ENCODE measurements at places on chromosomes 11 and 22.

GRCh38 chr22:45166932-45167331 is 3.2 kb downstream of the NUP50 start:
- DNase-seq: no peak

DNA sequence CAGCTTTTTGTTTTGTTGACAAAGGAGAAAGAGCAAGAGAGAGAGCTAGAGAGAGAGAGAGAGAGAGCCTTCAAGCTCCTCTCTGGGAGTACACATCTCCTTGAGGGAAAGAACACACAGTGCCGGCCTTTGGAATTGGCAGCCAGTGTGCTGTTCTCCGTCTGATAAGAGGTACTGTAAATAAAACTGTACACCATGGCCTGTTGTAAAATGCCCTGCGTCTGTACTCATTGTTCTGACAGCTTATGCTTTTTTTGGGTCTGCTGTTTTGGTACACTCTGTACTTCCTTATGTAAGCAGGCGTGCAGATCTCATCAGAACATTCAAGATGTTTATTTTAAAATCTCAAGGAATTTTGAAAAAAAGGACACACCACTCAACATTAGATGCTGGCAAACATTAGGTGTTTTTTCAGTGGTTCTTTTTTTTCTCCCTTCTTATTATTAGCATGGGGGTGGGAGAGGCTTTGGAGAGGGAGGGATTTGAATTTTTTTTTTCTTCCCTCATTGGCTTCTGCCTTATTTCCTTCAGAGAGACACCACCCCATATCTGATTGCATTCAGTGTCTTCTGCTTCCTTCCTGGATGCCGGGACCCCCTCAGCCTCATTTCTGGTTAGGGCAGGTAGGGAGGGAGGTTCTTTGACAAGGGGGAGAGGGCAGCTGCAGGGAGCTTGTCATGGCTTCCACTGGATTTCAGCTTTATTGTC is 116.8 kb upstream of the NNMT start:
- DNase-seq: no peak

DNA sequence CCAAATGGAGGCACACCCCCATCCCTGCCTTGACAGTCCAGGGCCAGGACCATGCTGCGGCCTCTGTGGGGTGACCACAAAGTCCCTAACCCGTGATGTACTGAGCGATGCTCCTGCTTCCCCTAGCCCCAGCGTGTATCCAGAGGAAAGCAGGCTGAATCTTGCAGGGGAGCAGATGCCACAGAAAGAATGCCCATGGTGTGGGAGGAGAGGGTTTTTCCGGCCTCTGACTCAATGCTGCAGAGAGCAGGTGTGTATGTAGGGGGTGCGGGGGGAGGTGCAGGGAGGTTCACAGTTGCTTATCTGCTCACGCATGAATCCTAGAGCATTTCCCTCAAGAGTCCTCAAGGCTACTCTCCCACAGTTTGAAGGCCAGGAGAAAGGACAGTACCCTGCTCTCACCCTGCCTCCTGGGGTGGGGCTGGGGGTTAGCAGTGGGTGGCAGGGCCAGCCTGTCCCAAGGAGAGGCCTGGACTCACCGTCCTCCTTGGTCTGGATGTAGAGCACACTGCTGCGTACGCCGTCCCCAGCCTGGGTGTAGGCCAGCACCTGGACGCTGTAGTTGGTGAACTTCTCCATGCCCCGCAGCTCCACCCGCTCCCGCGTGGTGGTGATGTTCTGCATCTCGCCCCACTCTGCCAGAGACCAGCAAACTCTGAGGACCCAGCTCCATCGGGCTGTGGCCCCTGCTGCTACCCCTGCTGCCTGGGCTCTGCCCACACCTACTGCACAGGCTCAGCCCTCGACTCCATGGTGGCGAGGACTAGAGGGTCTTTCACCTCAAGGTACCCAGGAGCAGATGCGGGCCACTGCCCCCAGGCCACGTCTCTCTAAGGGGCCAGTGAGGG is 130.8 kb downstream of the CEP164 start:
- no peak for DNase-seq

DNA sequence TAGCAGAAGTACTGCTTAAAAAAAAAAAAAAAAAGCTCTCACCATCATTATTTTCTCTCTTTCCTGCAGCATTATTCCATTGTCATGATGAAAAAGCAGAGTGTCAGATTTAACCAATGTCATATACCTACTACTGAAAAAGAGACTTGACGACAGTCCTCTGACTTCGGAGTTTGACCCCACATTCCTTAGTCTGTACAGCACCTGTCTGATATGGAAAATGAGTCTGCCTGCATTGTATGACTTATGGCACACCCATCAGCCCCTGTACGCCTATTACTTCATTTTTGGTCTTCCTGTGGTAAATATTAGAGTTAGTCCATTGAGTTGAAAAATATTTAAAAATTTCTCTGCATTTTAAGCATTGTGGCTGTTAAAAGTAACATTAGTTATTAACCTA is 54.5 kb upstream of the NOX4 start:
- DNase-seq: no peak

GRCh38 chr11:11445441-11446185 is 92.6 kb upstream of the CSNK2A3 start:
- DNase-seq: no peak

DNA sequence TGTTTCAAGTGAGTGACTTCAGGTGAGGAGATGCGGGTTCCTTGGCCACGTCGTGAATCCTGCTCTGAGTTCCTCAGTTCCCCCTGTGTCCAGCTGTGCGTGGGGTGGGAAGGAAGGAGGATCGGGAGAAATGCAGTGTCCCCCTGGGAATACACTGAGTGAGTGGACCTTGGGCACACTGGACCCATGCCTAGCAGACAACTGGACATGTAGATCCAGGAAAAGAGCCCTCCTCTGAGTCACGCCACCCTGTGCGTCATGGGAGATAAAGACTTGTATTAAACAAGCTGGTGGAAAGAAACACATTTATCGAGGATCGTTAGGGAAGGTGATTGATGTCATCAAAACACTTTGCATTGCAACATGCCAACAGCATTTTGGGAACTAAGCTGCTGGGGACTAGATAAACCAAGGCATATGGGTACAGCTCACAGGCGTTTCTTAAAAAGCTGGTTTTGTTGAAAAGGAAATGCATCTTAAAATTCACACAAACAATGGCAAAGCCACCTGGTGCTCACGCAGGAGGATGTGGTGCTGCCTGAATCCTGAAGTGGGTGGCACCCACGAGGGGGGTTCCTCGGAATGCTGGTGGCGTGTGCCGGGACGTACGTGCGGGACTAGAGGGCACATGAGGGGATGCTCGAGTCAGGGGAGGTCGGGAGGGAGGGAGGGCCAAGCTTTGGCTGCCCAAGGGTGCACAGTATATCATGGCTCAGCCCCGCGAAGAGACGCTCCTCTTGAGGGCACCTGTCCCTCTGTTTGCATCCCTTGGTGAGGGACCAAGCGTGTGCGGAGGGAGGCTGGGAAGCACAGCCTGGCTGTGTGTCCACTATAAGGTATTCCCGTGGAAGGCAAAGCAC is 303.5 kb downstream of the TBC1D22A start:
- DNase-seq: no peak

DNA sequence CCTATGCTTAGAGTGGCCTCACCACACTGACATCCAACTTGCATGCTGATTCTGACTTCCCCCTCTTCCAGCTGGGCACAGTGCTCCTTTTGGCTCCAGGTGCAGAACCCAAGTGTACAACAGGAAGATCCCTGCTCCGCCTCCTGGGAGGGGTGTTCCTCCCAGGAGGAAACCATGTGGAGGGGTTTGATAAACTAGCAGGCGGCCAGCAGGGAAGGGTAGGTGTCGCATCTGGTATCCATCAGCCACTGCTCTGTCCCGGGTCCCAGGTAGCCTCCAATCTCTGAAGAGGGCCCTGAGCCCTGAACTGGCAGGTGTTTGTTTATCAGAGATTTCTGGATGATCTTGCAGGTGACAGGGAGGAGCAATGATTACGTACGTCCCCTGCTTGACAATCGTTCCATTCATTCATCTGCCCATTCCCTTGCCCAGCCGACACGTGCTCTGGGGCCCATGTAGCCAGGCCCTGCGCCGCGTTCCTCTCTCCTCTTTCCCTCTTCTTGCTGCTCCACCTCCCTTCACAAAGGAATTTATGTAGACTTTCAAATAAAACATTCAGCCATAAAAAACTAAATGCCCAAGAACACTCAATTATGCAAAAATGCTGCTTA is 41.2 kb upstream of the MICAL2 start:
- DNase-seq: no peak

DNA sequence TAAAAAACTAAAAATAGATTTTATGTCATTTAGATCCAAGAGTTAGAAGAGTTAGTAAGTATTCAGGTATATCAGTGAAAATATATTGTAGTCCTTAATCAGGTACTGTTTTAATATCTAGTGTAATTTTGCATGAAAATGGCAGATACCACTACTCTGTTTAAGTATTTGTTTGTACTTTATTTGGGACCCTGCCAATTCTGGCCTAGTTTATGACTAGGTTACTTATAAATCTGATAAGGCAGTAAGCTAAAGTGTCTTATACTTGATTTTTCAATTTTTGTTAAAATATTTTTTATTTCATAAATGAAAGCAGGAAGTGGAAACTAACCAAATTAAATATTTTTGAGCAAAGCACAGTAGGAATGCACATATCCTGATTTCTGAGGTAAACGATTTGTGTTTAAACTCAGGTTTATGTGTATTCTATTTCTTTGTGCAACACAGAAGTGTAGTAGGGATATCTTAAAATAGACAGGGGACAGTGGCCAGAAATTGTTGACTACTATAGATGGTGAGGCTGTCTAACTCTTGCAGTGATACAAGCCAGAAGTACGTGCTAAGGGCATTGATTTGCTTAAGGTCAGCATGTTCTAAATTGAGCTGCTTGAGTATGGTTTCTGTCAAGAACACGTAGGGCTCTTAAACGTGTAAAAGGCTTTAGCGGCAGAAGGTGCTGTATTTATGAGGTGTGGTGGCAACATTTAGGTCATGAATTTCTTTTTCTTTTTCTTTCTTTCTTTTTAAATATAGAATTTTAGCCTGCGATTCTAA is 34.0 kb downstream of the HIPK3 start:
- DNase-seq: no peak

GRCh38 chr11:58024601-58025091 is 965 bp downstream of the OR9Q1 start:
- no peak for DNase-seq

GRCh38 chr11:96543177-96543576 is 153.4 kb downstream of the JRKL start:
- no peak for DNase-seq

- no peak for DNase-seq
Measured at GRCh38 chr11:63804259-63804658, 9.0 kb upstream of the SPINDOC start.

DNA sequence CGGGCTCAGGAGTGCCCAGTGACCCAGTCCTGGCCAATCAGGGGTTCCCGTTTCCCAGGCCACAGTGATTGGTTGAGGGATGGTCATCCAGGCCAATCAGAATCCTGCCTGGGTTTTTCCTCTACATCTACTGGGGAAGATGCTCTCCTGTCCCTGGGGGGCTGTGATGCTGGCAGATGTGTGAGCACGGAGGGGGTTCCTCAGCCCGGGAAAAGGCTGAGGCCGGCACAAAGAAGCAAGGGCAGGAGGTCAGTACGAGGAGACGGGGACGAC is 171.2 kb downstream of the CTTN start:
- no peak for DNase-seq

DNA sequence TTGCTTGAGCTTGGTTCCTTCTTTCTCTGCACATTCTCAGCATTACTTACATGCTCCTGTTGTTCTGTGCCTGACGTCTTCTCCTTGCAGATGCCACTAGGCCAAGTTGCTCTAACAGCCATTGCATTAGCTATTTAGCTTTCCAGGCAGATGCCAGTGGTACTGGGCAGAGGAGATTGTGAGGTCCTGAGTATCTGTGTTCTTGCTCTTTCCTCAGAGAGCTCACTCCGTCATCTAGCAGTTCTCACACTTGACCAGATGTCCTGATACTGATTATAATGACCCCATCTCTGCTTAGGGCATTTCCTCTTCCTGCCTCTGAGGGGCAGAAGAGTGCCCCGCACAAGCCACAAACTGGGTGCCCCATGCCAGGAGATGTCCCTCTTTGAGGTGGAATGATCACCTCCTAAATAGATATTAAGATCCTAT is 30.7 kb downstream of the ARHGAP1 start:
- no peak for DNase-seq

GRCh38 chr11:36019005-36019596 is 75.2 kb downstream of the LDLRAD3 start:
- DNase-seq: no peak

GRCh38 chr22:33247758-33248157 is 189.6 kb upstream of the SYN3 start:
- no peak for DNase-seq

DNA sequence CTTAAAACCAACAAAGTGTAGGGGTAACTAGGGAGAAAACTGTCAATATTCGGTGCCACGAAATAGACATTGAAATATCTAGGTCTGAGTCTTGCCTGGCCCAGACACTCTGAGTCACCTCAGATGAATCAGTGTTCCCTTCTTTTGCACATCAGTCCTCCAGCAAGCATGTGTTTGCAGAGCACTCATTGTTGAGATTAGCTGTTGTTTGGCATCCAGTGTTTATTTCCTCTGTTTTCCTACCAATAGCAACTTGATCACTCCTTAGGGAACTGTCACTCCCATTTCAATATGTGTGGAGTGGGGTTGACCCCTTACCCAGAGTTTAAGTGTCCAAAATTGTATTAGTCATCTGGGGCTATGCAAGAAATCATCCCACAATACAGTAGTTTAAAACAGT is 4.7 kb upstream of the ASCC2 start:
- no peak for DNase-seq

- peak; percentile 63 for DNase-seq
Measured at GRCh38 chr11:62545437-62546243, 966 bp downstream of the AHNAK start.

- peak; percentile 73 for DNase-seq
Measured at GRCh38 chr22:36329254-36330078, 58.3 kb downstream of the MYH9 start.

GRCh38 chr11:120917559-120918239 is 106.2 kb upstream of the TBCEL start:
- DNase-seq: no peak

DNA sequence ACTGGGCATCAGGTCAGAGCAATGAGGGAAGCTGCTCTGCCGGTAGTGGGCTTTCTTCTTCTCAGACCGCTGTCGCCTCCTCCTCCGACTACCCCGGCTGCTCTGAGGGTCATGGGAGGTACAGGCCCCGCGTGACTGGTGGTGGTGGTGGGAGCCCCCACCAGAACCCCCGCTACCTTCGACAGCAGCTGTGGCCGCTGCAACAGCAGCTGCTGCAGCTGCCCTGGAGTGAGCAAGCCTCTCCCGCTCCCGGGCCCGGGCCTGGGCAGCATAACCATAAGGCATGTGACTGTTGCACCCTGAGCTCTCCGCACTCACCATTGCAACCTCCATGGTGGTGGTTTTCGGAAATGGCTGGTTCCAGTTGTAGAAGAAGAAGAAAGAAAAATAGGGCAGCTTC is 4.5 kb downstream of the KCNA4 start:
- DNase-seq: no peak
